ENCODE measurements at places on chromosomes 3 and 15.
A peak's percentile ranks its signal among the peaks of the same experiment; 100 is the strongest.

DNA sequence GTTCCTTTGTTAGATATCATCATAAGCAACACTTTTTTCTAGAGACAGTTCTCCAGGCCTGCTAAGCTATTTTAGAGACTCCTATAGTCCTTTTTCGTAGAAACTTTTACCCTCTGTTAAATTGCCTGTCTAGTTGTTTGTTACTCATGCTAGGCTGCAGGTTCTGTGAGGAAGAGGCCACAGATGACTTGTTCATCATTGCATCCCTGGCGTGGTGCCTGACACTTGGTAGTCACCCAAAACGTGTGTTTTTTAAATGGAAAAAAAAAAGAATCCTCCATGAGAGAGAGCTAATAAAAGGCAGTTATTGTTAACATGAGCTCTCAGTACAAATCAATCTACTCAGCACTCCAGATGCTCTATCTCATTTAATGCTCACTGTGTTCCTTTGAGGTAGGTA lies 35.1 kb downstream of the CCDC54 start:
- DNase-seq: no peak

DNA sequence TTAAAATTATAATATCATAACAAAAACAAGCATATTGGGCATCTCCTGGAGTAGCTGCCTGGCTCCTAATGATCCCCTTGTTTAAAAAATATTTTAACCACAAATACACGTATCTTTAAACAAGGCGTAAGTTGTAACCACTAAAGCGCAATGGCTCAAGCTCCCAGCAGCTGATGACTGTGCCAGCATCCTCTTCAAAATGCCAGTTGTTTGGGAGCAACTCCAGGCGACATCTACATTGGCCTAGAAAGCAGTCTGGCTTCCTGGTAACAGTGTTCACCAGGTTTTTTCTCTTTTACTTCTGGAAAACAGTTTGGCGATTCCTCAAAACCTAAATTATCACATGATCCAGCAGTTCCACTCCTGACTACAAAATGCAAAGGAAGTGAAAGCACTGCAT lies 13.8 kb downstream of the PCOLCE2 start:
- DNase-seq: no peak

DNA sequence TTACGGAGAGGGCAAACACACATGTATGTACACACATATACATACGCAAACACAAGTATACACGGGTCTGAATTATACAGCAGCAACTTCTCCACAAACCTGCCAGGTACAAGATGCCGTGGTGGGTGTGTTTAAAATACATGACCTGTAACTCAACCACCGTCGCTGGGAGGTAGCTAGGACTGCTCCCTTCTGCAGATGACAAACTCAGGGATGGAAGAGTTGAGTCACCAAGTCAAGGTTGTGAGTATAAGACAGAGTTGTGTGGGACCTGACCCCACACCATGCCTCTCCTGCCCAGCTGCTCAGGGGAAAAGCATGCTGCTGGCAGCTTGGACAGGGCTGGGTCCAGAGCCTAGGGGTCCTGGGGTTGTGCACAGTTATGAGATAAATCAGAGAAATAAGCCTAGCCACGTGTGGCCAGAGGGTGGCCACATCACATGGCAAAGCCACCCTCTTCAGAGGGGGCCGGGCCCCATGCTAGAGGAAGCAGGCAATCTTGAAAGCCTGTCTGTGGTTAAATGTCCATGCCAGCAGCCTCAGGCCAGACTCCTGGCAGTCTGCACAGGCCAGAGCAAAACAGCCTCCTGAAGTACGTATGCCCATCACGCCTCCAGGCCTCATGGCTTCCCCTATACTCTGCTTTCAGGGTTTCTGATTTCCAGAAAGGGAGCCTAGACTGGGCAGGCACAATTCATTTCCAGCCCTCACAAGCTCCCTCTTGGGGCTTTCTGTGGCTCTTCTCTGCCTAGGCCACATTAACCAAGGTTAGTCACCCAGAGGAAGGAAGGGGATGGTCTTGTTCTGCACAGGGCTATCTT lies 107.7 kb upstream of the RPL32 start:
- DNase-seq: peak; percentile 79

DNA sequence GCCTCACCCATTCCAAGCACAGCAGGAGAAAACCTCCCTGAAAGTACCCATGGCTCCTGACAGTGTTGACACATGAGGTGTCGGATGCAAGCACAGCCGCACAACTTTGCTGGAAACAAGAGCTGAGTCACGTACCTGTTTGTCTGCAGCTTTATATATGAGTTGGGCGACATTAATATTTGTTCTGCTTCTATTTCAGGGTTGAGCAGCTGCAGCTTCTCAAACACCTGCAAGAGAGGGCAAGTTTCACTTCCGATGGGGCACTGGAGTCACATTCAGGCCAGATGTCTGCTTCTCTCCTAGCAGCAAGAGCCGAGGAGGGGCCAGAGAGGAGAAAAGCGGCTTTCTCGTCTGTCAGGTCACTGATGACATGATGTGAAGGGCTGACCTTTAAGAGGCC lies 88.0 kb downstream of the NUP210 start:
- DNase-seq: no peak

GRCh38 chr3:64266983-64267382 lies 41.7 kb upstream of the PRICKLE2 start:
- no peak for DNase-seq

GRCh38 chr15:83716605-83717004 lies 62.7 kb downstream of the ADAMTSL3 start:
- DNase-seq: no peak

DNA sequence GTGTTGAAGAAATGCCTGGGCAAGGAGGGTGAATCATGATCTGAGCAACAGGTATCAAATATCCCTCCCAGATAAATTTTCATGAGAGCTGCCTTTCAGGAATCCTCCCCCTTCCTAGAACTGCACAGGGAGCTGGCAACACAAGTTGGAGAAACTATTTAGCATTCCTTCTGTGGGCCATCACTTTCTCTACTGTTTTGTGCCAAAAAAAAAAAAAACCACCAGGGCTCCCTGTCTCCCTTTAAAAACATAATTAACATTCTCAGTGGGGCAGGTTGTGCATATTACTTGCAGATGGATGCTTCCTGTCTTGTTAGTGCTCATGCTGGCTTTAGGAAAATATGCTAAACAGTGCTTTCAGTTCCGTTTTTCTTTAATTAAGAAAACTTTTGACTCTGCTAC lies 234.9 kb upstream of the LMCD1 start:
- DNase-seq: no peak

GRCh38 chr3:170021083-170021482 lies 16.7 kb upstream of the GPR160 start:
- DNase-seq: no peak

DNA sequence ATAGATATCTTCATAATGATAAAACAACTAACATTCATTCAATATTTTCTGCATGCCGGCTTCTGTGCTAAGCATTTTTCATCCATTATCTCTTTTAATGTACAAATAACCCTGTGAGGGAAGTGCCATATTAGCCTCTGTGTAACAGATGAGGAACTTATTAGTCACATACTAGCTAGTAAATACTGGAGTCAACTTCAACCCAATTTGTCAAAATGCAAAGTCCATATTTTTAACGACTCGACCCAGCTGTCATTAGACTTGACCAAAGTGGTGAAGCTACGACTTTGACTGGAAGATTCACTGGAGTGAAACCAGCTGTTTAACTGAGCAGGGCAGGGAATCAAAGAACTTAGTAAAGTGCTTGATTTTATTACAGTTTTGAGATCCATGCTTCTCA lies 41.6 kb downstream of the PARP15 start:
- DNase-seq: no peak

- peak; percentile 64 for DNase-seq
Observed at GRCh38 chr15:98442379-98442833, 205.9 kb upstream of the IGF1R start.

- no peak for DNase-seq
Observed at GRCh38 chr3:160649596-160649995, 27.4 kb upstream of the ARL14 start.

DNA sequence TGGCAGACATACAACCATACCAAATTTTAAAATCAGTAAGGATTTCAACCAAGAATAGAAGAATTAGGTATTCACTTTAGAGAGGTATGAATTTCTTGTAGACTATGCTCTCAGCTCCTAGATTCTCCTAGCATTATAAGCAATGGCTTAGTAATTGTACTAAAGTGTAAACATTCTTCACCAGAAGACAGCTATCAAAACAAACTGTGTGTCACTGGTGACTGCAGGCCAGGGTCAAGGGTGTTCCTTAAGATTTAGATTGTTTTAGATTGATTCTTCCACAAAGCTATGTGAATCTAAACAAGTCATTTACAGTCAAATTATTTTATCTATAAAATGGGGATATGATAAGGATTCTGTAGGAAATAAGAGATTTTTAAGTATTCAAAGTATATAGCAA lies 23.1 kb upstream of the GP5 start:
- no peak for DNase-seq

- DNase-seq: no peak
Observed at GRCh38 chr3:190424108-190424477, 25.6 kb downstream of the TMEM207 start.

DNA sequence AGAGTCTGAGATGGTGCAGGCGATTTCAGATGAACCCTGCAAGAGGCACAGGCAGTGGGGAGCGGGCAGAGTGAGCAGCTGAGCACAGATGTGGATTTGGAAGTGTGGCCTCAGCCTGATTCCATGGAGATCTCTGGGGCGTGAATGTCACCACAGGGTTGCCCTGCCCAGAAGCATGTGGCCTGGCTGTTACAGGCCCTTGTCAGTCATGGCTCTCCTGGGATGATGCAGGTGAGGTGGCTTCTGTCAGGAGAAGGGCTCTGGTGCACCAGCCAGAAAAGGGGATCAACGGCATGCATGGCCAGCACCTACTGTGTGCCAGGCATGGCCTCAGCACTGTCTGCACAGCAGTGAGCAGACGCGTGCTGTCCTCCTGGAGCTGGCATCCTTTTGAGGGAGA lies 11.9 kb downstream of the HDAC11 start:
- DNase-seq: no peak

GRCh38 chr3:4140921-4141320 lies 162.2 kb upstream of the SETMAR start:
- DNase-seq: no peak

GRCh38 chr3:15007681-15008141 lies 57.4 kb downstream of the MRPS25 start:
- DNase-seq: no peak

Measured in activated CD4-positive, alpha-beta T cell treated with anti-CD3 and anti-CD28 coated beads, Interleukin-2, amount 50 U/mL, for 16 hours (primary cell).